ENCODE measurements at places on chromosomes 13 and 19.

- DNase-seq = no peak
Observed at GRCh38 chr13:112648966-112649690, 40.7 kb upstream of the ATP11A start.

DNA sequence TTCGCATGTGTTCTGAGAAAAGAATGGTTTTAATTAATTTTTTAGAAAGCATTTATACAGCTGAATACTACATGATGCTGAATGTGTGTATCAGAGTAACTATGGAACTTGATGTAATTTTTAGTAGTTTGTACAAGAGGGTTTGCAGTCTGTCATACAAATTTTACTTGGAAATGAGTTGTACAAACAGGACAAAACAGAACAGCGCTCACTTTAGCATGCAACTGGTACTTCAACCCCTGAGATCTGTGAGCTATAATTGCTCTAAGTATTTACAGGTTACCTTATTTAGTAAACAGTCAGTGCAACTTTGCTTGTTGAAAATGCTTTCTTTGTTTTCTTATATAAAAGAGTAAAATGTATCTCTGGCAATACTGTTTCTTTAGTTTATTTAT, 706 bp downstream of the TNFRSF19 start:
- no peak for DNase-seq

GRCh38 chr13:37526710-37527473, 71.7 kb downstream of the POSTN start:
- no peak for DNase-seq

GRCh38 chr19:1483979-1484428, 5.0 kb upstream of the C19orf25 start:
- no peak for DNase-seq

DNA sequence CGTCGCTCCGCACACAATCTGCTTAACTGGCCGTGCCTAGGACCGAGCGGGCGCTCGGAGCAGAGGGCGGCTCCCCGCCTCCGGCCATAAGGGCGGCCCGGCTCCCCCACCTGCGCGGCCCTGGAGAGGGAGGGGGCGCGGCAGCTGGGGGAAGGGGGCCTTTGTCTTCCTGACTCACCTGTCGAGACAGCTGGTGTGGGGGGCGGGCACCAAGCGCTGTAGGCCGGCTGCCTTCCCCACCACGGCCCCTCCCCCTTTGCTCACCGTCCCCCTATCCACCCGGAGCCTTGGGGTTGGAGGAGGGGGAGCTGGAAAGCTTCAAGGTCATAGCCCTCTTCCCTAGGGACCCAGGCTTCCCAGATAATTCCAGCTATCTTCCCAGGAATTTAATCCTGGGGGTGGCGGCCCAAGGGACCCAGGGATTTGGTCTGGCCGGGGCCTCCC, 1.2 kb downstream of the VASP start:
- DNase-seq = peak; percentile 36

DNA sequence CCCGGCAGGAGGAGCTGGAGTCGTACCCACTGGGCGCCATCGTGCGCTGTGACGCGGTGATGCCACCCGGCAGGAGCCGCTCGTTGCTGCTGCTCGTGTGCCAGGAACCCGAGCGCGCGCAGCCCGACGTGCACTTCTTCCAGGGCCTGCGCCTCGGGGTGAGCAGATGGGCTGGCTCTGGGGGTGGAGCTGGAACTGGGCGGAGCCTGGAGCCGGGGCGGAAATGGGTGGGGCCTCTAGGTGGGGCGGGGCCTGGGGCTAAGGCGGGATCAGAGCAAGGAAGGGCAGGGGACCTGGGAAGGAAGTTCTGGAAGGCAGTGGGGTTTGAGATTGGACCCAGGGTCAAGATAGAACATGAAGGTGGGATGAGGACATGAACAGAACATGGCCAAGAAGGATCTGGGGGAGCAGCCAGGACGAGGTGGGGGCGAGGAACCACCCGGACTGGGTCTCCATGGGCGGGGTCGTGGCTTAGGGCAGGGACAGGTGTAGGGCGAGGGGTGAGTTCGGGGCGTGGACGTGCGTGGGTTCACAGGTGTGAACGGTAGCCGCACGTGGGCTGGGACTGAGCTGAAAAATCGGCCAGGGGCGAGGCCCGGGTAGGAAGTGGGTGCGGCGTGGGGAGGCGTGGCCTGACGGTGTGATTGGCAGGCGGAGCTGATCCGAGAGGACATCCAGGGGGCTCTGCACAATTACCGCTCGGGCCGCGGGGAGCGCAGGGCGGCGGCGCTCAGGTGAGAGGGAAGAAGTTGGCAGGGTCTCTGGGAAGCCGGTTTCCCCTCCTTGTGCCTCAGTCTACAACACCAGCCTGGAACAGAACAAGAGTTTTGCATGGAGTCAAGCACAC, 4.7 kb downstream of the EPS8L1 start:
- DNase-seq = peak; percentile 42

- no peak for DNase-seq
Observed at GRCh38 chr13:20049558-20050473, 91.3 kb downstream of the ZMYM2 start.

- DNase-seq = no peak
Observed at GRCh38 chr13:36921631-36922301, 1.7 kb upstream of the SMAD9 start.

DNA sequence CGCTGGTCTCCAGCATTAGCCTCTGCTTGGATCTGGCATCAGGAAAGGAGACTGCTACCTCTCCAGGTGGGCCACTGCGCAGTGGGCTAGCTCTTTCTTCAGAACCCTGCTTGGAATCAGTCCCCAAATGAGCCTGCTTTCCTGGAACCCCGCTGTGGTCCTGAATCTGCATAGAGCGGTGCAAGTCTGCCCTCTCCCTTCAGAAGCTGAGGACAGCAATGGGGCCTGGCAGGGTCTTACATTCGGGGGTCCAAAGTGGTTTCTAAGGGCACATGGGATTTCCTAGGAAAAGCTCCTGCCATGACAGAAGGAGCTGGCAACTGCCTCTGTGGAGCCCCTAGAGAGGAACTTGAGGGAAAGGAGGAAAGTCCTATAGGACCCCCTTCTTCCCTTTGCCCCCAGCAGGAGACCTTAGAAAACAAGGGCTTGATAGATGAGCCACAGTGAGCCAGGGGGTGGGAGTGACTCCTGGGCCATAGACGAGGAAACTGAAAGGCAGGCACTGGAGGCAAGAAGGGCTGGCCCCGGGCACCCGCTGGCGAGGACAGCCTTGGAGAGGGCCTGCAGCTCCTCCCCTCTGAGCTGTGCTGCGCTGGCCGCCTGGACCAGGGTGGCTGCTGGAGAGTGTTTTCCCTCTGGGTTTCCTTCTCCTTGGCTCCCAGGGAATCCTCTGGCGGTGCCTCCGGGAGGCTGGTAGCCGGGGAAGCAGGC, 1.4 kb upstream of the VSTM2B start:
- no peak for DNase-seq

DNA sequence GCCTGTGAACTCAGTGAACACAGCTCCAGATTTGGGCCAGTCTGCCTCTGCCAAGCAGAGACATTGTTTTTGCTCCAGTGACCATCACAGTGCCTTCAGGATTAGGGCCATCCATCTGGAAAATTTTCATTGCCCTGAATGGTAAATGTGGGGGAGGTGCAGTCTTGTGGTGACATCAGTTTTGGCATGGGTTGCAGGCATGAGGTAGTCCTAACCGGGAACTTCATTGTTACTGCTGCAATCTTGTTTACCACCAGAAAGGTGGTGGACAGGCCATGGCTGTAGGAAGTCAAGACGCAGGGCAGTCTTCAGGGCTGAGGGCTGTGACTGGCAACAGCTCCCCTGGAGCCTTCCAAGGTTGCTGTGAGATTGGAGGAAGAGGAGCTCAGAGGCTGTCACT, 55.2 kb downstream of the SPATA13 start:
- no peak for DNase-seq

DNA sequence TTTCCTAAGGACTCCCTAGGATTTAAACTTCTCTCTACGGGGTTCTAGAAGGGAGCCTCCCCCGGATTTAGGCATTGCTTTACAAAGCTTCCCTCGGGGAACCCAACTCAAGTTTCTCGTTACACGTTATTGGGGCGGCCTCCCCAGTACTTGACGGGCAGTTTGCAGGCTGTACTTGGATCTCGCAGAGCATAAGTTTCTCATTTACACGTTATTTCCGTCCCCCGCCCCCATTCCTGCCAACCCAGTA, 584 bp downstream of the SMG9 start:
- no peak for DNase-seq

GRCh38 chr19:48746738-48747575, at the start of gene IZUMO1:
IZUMO1 (minus strand) TSS chr19:48746909; CDS start chr19:48745859, 1,050 bp downstream.
- DNase-seq = peak; percentile 52

DNA sequence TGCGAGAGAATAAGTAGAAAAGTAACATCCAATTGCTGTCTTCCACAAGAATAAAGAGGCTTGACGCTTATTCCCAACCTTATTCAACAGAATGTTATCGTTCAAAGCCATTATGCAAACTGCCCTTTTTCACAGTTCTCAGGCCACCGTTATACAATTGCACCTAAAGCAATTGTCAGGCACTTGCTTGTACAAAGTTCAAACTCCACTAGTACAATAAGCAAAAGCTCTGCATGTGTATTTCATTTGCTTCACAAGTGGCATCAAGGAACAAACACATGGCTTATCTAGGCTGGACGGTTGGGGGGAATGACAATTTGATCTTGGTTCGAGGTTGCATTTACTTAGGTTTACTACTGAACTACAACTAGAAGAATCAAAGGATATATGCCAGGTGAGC, 815.6 kb downstream of the EFNB2 start:
- no peak for DNase-seq

GRCh38 chr13:95921485-95921884, 131.7 kb downstream of the UGGT2 start:
- DNase-seq = no peak

GRCh38 chr13:106568299-106569003, 514 bp upstream of the ARGLU1 start:
- no peak for DNase-seq

DNA sequence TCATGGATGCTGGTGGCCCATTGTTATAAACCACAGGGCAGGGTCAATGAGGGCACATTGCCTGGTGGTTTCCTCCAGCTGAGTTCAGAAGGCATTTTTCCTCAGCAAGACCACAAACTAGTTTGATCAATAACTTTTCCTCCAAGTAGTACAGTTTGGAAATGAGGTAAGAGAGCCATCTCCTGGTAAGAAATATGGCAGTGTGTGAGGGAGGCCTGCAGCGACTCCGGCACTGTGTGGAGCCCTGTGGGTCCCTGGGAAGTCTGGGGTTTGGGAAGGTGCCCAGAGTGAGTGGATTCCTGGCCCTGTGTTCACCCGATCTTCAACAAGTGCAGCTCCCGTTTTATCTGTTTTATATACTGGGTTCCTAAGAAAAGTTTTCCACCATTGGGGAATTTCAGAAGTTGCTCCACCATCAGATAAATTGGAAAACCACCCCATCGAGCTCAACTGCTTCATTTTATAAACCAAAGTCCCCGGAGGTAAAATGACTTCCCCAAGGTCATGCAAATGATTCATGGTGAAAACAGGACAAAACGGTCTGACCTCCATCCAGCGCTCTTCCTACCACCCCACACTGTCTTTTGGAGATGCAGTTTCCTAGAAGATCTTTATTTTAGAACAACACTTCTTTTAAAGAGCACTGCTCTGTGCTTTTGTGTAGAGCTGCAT, 148.4 kb downstream of the KATNAL1 start:
- DNase-seq = peak; percentile 58

DNA sequence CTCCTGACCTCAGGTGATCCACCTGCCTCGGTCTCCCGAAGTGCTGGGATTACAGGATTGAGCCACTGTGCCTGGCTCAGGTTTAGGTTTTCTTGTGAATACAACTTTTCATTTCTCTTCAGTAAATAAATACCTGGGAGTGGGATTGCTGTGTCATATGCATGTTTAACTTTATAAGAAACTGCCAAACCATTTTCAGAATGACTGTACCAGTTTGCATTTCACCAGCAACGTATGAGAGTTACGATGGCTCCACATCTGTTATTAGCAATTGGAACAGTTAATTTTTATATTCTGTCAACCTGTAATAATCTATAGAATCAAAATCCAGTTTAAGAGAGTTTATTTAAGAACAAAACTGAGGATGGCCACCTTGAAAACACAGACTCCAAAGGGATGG, 52.2 kb downstream of the TEX26 start:
- no peak for DNase-seq

DNA sequence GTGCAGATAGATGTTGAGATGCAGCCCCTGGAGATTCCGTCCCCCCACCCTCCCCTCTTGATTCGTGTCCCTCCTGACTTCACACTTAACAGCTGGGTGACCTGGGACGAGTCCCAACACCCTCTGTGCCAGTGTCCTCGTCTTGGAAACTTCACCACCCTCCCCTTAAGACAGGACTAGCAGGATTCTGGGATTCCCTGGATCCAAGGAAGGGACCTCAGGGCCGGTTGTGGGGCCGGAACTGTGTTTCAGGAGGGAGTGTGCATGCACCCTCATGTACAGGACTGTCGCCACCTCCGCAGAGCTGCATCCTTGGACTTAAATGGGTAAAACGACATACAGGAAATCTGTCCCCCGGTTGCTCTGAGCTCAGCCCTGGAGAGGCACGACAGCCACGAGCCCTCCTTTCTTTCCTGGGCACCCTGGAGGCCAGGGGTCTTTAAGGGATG, 990 bp downstream of the MYO9B start:
- DNase-seq = peak; percentile 13

DNA sequence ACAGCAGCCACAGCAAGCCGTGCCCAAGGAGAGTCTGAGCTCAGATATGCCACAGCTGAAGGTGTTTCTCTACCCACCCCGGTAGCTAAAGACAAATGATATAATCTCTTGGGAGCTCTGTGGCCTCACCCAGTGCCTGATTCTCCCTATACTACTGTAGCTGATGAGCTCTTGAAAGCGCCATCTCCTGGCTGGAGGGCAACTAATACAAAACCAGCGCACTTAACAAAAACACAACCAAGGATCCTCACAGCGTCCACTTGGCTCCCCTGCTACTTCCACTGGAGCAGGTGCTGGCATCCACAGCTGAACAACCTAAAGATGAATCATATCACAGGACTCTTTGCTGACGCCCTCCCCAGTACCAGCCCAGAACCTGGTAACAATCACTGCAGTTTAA, 1212.0 kb downstream of the PCDH17 start:
- DNase-seq = no peak

DNA sequence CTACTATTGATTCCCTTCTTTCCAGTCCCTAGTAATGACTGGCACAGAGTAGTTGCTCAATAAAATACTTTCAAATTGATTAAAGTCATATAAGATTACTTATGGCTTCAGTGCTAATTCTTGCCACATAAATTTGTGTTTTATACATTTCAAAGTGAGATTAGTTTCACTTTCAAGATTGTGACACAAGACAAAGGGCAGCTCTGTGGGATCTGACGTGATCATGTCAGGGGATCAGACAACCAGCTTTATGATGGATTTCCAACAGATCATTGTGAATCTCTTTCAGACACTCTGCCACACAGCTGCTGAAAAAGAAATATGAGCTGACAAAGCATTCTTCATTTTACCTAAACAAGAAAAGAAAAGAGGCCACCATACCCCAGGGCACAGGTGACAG, 73.4 kb upstream of the POMP start:
- no peak for DNase-seq
